ENCODE measurements at places on chromosomes 2 and 18. TPM values are rescaled to one million over a fixed set of nuclear protein-coding genes. Genes with fewer than 3 reads are reported as not detected.
A peak's percentile ranks its signal among the peaks of the same experiment; 100 is the strongest.

The COLEC12 gene
- not detected for total RNA-seq

- H3K36me3 ChIP-seq, result peaks cover 12% of the 10 kb centered on the region
- H3K27me3 ChIP-seq, result no peaks in the 10 kb centered on the region
- peak overlapping the region; percentile 83 for H3K4me3 ChIP-seq
- DNase-seq, result peak; percentile 47
Measured at GRCh38 chr2:161238560-161239325, 69.5 kb upstream of the PSMD14 start.

DNA sequence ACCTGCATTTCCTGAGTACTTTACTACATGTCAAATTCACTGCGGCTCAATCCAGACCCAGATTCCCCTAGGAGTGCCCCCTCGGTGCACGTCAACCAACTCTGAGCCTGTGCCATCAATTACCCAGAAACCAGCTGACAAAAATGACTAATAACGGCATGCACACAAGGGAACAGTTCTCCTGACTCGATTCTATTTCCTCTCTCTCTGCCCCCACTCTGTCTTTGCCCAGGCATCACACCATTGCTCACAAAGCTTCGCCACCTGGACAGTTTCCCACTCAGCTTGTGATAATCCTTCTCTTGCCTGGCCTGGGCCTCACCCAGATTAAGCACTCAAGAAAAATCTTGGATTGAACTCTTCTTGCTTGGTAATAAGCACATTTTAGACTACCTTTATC is 115.3 kb upstream of the NDUFV2 start:
- no peak overlapping the region for H3K27ac ChIP-seq
- H3K4me3 ChIP-seq, result no peak overlapping the region
- no peak for DNase-seq
- peaks cover 2% of the 10 kb centered on the region for H3K27me3 ChIP-seq
- no peaks in the 10 kb centered on the region for H3K4me1 ChIP-seq

- H3K27me3 ChIP-seq, result no peaks in the 10 kb centered on the region
- H3K4me3 ChIP-seq, result no peak overlapping the region
- H3K36me3 ChIP-seq, result peaks cover 8% of the 10 kb centered on the region
- H3K27ac ChIP-seq, result no peak overlapping the region
Measured at GRCh38 chr2:201759567-201759966, 21.2 kb downstream of the ALS2 start.

DNA sequence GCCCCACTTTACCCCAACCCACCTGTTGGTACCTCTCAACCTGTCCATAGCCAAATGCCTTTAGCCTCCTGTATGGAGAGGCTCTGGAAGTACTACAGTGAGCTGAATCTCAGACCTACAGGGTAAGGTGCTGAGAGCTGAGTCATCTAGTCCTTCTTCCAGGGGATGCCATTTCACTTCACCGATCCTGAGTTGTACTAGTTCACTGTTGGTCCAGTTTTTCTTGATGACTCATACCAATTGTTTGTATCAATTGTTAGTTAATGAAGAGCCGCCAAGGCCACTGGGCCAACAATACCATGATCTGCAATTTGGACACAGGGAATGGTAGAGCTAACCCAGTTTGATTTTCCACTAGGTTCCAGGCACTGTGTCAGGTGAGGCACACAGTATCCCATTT is 257.0 kb downstream of the CLIP4 start:
- H3K4me3 ChIP-seq, result no peak overlapping the region
- no peak overlapping the region for H3K27ac ChIP-seq
- H3K4me1 ChIP-seq, result no peaks in the 10 kb centered on the region
- H3K27me3 ChIP-seq, result peaks cover 18% of the 10 kb centered on the region
- no peaks in the 10 kb centered on the region for H3K36me3 ChIP-seq
- DNase-seq, result no peak

- H3K27me3 ChIP-seq, result peaks cover 41% of the 10 kb centered on the region
- no peak for DNase-seq
- no peaks in the 10 kb centered on the region for H3K4me1 ChIP-seq
- H3K4me3 ChIP-seq, result no peak overlapping the region
Measured at GRCh38 chr2:119426801-119427395, 4.8 kb upstream of the TMEM37 start.

GRCh38 chr2:210112871-210113270 is 58.3 kb downstream of the KANSL1L start:
- no peak overlapping the region for H3K4me3 ChIP-seq
- no peak overlapping the region for H3K27ac ChIP-seq
- peaks cover 8% of the 10 kb centered on the region for H3K36me3 ChIP-seq
- DNase-seq, result no peak

GRCh38 chr2:57022496-57022895 is 838.7 kb downstream of the CCDC85A start:
- no peaks in the 10 kb centered on the region for H3K4me1 ChIP-seq
- no peak overlapping the region for H3K27ac ChIP-seq
- no peaks in the 10 kb centered on the region for H3K27me3 ChIP-seq
- H3K36me3 ChIP-seq, result no peaks in the 10 kb centered on the region
- no peak for DNase-seq
